Substantia nigra (tissue), 51 donors: ENCODE measurements at places on chromosomes 7 and 10.

- no peak for DNase-seq
These were observed 30.6 kb downstream of the HYCC1 start for GRCh38 chr7:22983257-22983855.

- no peak for DNase-seq
These were observed 310.9 kb downstream of the LRMDA start for GRCh38 chr10:75742355-75742754.

DNA sequence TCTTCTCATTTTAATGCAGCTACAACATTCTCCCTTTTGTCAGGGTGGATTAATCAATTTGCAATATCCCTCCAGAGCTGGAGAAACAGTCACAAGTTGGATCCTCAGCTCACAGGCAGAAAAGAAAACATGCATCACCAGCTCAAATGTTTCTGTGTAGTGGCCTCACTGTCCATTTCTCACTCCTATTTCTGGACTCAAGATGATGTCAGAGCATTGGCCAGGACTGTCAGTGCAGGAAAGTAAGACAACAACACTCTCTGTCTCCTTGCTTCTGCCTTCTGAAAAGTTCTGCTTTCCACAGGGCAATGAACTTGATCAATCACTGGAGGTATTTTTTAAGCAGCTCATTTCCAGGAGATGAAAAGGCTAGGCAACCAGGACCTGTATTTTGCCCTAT lies 8.2 kb upstream of the SVIL start:
- DNase-seq: no peak

DNA sequence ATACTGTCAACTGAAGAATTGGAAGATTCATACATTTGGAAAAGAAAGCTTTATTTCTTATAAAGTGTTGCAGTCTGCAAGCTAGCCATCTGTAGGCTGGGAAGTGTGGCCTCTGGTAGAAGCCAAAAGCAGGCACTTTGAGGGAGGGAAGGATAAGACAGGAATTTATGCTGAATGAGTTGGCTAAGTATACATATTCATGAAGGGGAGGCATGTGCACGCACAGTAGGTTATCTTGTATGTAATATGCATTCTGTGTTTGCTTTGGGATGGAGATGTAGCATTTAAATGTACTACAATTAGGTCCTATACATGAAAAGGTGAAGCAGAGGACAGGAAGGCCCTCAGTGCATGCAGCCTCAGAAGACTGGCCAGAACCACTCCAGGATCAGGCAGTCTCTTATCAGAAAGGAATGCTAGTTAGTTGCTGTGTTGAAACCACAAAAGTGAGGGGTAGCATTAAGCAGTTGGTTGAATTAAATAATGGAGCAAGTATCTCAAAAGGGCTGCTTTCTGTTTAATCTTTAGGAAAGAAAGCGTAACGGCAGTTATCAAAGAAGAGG lies 40.9 kb downstream of the MYO3A start:
- DNase-seq: no peak

DNA sequence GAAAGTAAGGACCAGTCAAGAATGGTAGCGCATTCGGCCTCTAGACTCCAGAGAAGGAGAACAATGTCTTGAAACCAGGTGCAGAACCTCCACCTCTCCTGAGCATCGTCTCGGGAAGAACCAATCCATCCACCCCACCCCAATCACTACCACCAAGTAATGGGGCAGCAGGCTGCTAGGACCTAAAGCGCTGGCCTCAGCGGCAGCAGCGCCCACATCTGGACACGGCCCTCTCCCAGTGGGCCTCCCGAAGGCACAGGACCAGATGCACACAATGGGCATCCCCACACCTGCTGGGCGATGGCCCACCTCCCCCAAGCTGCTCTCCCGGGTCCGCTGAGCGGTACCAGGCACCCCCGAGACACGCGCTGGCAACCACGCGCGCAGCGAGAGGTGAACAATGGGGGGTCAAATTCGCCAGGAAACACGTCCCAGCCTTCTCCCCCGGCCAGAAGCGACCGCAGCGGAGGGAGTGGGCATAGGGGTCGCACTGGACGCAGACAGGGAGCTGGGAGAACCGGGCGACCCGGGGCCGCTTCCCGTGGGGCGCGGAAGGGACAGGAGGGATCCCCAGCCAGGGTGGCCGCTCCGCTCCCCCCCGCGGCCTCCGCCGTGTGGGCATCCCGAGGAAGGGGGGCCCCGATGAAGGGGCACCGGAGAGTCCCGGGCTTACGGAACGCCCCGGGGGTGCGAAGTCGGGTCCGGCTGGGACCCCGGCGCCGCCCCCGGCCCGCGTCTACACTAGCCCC lies 506 bp downstream of the CTTNBP2 start:
- peak; percentile 65 for DNase-seq

- DNase-seq: no peak
These were observed 288.8 kb downstream of the CAMK1D start for GRCh38 chr10:12638103-12638502.

DNA sequence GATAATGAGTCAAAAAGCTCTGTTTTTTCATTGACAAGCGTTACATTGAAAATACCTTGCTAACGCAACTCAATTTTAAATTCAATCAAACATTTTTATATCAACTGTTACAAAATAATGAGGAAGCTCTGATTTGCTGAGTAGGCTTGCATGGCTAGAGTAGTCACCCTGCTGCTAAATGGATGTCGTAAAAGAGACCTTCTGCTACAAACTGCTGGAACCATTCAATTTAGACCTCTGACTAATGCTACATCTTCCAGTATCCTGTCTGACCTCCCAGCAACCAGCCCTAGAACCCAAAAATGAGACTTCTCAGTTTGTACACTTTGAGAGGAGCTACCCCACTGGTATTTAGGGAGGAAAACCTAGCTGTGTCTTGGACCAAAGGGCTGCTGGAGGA lies 84.0 kb upstream of the ELMO1 start:
- no peak for DNase-seq

GRCh38 chr10:128398118-128398517 lies 271.9 kb upstream of the MKI67 start:
- DNase-seq: no peak

DNA sequence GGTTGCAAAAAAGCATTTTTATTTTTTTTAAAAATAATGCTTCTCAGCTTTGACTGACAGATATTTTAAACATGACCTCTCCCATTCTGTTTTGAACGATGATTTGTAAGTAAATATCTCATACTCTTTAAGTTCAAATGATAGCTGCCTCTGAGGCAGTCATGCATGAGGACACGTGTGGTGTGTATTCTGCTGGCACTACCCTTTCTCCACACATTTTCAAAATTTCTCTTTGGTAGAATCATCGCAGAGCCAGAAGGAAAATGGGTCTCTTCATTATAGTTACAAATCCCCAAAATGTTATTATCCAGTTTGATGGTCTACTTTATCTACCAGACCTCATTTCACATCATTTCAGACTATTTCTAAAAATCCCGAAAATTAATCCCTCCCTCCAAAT lies 55.1 kb downstream of the FZD1 start:
- DNase-seq: no peak

GRCh38 chr10:109348324-109348723 lies 575.0 kb downstream of the XPNPEP1 start:
- DNase-seq: no peak

GRCh38 chr10:62503872-62504271 lies 129.7 kb downstream of the ZNF365 start:
- DNase-seq: no peak

- DNase-seq: no peak
These were observed 5.8 kb upstream of the POLM start for GRCh38 chr7:44087911-44088838.

GRCh38 chr7:30249316-30249715 lies 35.1 kb upstream of the ZNRF2 start:
- DNase-seq: no peak

DNA sequence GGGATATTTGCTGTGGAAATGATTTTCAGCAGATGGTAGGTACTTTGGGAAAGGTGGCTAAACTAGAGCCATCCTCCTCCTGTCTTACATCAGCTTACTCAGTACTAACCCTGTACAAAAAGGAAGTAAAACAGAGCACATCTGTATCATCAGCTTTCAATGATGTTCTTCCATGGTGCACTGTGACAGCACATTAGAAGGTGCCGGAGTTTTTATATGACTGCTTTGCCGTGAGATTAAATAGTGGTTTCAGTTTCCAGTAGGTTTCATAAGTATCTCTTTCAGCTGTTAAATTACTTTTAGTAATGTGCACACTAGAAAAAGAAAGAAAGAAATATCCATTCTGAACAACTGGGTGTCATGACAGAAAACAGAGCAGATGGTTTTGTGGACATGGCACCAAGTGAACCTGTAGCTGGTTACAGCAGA lies 86.5 kb downstream of the ARID5B start:
- DNase-seq: no peak

DNA sequence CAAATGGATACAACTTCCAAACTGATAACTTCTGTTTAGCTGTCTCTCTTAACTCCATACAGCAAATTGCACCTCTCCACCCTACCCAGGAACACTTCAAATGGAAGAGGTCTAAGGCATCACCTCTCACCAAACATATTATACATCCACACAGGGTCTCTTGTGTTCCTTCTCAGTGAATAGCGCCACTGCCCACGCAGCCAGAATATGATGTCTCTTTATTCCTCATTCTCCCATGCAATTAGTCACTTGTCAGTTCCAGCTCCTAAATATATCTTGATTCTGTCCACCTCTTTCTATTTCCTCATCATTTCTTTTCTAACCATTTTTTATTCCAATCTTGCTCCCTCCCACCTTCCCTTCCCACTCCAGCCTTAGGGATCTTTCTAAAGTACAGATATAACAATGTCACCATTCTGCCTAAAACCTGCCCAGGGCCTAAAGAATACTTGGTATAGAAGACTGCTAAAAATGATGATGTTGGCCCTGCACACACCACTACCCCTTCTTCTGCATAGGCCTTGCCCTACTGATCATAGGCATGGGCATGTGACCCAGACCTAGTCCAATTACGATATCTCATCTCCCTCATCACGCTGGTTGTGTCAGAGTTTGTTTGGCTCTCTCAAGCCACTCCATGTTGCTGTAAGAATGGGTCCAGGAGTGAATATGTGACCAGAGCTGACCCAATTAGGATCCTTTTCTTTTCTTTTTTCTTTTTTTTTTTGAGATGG lies 5.7 kb upstream of the TSPAN14 start:
- DNase-seq: no peak

- DNase-seq: no peak
These were observed 283.5 kb upstream of the ADARB2 start for GRCh38 chr10:2020836-2021235.

- no peak for DNase-seq
These were observed 86.7 kb upstream of the RET start for GRCh38 chr10:42990016-42990720.

GRCh38 chr10:14353291-14353913 lies 22.7 kb upstream of the FRMD4A start:
- DNase-seq: no peak

DNA sequence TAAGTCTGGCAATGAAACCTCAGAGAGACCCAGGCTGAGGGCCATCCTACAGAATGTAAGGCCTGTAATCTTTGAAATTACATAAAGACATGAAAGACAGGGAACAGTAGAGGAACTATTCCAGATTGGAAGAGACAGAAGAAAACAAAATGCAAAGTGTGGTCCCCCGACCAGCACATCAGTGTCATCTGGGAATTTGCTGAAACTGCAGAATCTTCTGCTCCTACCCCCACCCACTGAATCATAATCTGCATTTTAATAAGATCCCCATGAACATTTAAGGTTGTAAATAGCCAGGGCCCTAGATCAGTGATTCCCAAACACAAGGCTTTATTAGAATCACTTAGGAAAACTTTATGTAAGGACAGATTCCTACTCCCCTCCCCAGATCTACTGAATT lies 154.4 kb downstream of the NOC3L start:
- no peak for DNase-seq

DNA sequence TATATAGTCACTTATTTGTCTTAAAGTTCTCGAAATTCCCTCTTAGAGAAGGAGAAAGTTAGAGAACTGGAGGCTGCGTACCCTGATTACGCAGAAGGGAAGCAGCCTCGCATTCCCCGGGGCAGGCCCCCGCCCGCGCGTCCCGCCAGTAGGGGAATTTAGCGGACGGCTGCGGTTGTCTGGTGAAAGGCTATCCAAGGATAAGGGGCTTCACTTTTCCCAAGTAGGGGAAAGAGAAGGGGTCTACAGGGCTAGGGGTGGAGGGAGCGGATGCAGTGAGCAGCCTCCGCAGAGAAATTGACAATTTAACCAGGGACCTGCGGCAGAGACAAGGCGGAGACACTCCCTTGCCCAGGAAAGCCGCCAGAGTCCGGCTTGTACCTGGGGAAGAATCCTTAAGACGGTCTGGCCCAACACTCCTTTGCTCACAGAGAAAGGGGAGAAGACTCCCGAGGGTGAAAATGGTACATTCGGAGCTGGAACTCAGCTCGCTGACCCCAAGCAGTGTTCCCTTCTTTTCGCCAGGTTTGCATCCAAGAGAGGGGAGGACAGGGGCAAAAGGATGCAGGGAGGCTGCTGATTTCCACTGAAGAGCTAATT lies 994 bp upstream of the MAGI2 start:
- no peak for DNase-seq

DNA sequence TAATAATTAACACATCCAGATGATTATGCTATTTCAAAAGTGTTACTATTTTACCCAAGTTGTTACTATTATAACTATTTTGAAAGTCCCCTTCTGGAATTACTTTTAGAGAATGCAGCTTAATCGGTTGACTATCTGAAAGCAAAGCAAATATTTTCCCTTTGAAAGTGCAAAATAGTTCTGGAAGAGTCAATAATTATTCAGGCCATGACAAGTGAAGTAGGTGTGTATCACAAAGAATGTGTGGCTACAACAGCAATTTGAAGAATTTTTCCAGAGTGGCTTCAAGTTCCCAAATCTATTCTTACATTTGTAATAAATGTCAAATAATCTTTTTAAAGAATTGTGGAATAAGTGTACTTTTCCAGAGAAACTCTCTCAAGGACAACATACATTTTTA lies 42.8 kb downstream of the RNLS start:
- DNase-seq: no peak

DNA sequence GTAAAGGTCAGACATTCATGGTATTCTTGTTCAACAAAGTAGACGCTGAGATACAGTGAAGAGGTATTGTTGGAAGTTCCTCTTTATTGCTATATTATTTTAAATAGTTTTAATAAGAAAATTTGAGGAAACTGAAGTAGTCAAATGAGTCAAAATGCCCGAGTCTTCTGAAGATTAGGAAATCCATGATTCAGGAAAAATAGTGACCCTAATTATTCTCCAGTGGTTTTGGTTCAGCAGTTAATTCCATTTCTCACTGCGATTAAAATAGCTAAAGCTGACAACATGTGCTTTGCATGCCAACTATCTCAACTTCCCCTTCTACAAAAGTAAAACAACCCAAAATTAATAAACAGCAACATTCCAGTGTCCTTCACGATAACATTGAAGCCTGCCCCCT lies 32.7 kb upstream of the PFKP start:
- no peak for DNase-seq

- DNase-seq: no peak
These were observed 34.7 kb downstream of the PRSS2 start for GRCh38 chr7:142805350-142806021.

DNA sequence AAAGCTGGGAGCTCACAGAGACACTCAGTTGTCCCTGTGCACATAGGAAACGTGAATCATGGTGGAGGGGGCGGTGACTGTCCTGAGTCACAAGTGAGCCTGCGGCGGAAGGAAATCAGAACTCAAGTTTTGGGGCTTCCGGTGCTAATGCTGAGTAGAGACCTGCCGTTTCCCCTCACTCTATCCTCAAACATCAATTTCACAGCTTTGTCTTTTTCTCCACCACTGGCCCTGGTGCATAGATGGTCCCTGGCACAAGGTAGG lies 21.9 kb downstream of the ADCYAP1R1 start:
- no peak for DNase-seq
